ENCODE measurements at places on chromosomes 7 and 10.
A peak's percentile ranks its signal among the peaks of the same experiment; 100 is the strongest.

- peak; percentile 24 for DNase-seq
Measured at GRCh38 chr7:56092789-56093531, at the start of gene PHKG1. Gene PHKG1, minus strand, starts transcription at chr7:56092952. Its CDS starts 4,011 bp downstream, at chr7:56088941.

DNA sequence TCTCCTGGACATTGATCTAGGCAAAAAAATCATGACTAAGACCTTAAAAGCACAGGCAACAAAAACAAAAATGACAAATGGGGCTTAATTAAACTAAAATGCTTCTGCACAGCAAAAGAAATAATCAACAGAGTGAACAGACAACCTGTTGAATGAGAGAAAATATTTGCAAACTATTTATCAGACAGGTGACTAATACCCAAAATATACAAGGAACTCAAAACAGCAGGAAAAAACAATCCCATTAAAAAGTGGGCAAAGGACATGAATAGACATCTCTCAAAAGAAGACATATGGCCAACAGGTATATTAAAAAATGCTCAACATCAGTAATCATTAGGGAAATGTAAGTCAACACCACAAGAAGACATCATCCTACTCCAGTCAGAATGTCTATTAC is 166.8 kb downstream of the MTERF1 start:
- no peak for DNase-seq

DNA sequence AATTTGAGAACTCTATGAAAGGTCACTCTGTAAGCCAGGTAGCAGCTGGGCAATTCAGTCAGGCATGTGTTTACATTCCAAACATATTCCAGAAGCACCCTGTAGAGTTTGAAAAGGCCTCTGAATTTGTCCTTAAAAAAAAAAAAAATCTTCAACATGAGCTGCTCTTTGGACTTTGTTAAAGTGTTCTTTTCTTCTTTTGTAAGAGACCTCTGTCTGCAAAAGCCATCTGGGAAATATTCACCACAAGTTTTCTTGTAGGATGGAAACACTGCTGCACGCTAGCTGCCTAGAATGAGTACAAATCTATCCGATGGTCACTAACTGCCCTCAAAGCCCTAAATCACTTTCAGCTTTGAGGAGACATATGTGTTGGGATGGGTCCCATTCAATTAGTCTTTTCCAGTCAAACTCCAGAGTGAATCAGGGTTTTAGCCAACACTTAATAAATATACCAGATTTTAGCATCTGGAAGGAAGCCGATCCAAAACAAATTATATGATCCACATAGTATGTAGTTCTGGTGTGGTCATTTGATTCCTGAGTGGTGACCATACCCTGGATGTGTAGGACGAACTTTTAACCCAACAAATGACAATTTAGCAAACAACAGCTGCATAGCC is 85.9 kb downstream of the CD36 start:
- DNase-seq: no peak

GRCh38 chr10:12459340-12459739 is 110.0 kb downstream of the CAMK1D start:
- no peak for DNase-seq

DNA sequence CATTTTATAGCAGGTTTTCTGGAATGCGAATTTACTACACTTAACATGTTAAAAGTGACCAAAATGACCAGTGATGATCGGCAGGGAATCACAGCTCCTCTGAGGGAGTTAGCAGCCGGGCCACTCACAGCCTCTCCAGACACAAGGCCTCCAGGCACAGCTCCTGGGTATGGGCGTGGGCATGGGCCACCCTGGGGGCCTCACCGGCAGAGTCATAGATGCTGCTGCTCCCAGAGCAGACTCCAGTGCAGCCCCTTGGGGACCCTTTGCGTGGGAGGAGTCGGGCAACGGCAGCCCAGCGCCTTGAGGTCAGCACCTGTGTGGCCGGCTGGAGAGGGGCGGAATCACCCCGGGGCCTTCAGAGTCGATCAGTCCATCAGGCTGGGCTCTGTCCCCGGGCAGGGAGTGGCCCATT is 8.6 kb downstream of the KNDC1 start:
- DNase-seq: no peak

DNA sequence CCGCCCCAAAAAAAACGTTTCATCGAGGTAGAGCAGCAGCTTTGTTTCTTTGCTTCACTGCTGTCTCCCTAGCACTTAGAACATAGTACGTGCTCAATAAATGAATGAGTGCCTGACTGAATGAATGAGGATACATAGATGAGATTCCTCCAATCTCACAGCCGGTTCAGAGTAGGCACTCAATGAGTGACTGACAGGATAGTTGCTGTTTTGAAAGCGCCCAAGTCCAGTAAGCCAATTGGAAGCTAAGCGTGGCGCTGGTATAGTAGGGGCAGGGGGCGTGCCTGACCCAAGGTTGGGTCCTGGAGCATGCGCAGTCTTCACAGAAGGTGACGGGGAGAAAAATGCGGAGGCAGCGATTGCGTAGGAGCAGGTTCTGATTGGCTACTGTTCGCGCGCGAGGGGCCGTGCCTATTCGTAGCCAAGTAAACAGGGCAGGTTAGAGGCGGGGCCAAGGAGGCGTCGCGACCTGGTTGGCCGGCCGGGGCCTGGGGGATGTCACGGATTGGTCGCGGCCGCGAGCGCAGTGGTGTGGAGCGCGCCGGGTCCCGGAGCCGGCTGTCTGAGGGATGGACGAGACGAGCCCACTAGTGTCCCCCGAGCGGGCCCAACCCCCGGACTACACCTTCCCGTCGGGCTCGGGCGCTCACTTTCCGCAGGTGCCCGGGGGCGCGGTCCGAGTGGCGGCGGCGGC is at the start of gene PI4K2A:
PI4K2A (plus strand) TSS at position 498 of the 694 bp plus-strand sequence; CDS start at position 570, 72 bp downstream.
- peak; percentile 96 for DNase-seq

DNA sequence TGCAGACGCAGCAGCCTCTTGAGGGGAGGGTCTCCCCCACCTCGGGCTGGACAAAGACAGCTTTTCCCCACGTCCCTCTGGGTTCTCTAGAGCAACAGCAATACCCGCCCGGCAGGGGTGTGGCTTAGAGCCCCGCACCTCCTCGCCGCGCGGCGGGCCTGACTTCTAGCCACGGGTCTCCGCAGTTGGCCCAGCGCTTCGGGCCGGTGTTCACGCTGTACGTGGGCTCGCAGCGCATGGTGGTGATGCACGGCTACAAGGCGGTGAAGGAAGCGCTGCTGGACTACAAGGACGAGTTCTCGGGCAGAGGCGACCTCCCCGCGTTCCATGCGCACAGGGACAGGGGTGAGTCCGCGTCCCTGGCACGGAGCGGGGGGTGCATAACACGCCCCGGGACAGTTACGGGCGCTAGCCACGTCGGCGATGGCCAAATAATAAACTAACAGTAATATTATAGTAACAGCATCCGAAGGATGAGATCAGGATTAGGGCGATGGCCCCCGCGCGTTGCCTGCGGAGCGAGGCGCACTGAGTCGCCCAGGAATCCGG is 1.2 kb downstream of the CYP2E1 start:
- DNase-seq: no peak

- DNase-seq: no peak
Measured at GRCh38 chr10:129908406-129908805, 55.7 kb downstream of the EBF3 start.
